CD4-positive, CD25-positive, alpha-beta regulatory T cell (primary cell): ENCODE measurements at places on chromosomes 3 and 15. TPM values are rescaled to one million over a fixed set of nuclear protein-coding genes. Genes with fewer than 3 reads are reported as not detected.

DNA sequence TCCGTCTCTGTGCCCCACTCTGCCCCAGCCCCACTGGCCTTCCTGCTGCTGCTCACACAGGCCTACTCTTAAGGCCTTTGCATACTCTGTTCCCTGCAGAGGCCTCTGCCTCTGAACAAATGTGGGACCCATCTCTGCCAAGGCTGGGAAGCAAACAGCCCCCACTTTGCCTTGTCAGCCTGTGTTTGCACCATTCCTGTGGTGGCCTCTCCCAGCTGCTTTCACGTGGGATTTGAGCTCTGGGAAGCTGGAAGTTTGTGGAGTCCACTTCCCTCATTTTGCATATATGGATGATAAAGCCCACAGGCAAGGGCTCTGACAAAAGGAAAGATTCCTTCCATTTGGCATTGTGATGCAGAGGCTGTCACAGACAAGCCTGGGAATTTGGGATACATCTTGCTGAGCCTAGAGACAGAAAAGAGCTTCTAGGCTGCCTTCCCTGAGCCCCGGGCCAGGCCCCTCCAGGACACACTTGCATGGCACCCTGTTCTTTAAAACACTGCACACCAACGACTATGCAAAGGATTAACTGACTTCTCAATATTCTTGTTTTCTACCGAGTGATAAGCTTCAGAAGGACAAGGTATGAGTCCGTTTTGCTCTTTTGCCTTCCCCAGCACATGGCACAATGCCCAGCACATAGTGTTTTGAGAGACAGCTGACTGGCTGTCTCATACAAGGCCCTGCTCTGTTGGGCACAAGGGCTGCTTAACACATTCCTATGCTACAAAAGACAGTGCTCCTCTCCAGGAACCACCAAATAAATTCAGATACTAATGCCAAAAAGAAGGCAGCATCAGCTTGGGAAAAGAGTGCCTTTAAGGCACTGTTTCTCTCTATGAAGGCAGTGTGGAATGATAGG is 120.7 kb upstream of the TOPAZ1 start:
- H3K27ac ChIP-seq: no peak overlapping the region
- no peaks in the 10 kb centered on the region for H3K36me3 ChIP-seq
- no peak overlapping the region for H3K4me3 ChIP-seq
- no peaks in the 10 kb centered on the region for H3K4me1 ChIP-seq

PLCH1 gene
- 0.12 TPM for total RNA-seq

- no peak for DNase-seq
- no peaks in the 10 kb centered on the region for H3K4me1 ChIP-seq
- no peaks in the 10 kb centered on the region for H3K36me3 ChIP-seq
- H3K27ac ChIP-seq: no peak overlapping the region
- H3K4me3 ChIP-seq: no peak overlapping the region
Measured at GRCh38 chr3:156987946-156988345, 161.8 kb downstream of the LEKR1 start.

MYL3 gene
- not detected for total RNA-seq

DNA sequence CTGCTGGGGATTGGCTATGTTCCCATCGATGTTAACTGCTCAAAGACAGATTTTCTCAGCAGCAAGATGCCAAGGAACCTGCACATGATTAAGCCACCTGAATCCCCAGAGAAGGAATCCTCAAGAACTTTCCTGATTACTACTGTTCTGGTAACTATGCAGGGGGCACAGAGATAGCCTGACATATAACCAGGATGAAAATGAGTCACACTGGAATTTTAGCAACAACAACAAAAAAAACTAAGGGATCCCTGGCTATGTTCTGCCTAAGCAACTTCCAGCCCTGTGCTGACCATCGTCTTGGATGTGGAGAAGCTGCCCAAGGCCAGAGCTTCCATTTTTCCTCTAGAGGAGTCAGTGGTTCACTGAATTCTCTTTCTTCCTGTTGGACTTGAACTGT is 13.8 kb downstream of the RIOX2 start:
- H3K27ac ChIP-seq: no peak overlapping the region
- H3K4me1 ChIP-seq: no peaks in the 10 kb centered on the region
- peaks cover 67% of the 10 kb centered on the region for H3K36me3 ChIP-seq
- no peak overlapping the region for H3K4me3 ChIP-seq

GRCh38 chr15:32781781-32782180 is 64.0 kb downstream of the GREM1 start:
- H3K4me3 ChIP-seq: no peak overlapping the region
- no peak overlapping the region for H3K27ac ChIP-seq
- peaks cover 2% of the 10 kb centered on the region for H3K27me3 ChIP-seq
- DNase-seq: no peak
- H3K4me1 ChIP-seq: no peaks in the 10 kb centered on the region

DNA sequence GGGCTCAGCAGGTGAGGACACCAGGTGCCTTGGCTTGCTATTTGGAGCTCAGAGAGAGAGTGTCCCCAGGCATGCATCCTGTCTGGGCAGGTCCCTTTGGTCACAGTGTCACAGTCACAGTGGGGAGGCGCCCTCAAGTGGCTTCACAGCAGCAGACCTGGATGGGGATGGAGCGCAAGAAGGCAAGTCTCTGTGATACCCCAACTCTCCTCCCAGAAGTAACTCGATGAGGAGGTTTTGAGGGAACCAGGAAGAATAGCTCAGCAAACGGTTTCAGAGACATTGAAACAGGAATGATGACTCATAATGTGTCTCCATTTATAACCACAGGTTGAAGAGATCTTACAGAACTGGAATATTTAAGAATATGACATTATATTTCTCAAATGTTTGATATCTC is 66.5 kb upstream of the SH3GL3 start:
- H3K27me3 ChIP-seq: peaks cover 2% of the 10 kb centered on the region
- no peak overlapping the region for H3K27ac ChIP-seq
- H3K4me3 ChIP-seq: no peak overlapping the region
- DNase-seq: no peak

DNA sequence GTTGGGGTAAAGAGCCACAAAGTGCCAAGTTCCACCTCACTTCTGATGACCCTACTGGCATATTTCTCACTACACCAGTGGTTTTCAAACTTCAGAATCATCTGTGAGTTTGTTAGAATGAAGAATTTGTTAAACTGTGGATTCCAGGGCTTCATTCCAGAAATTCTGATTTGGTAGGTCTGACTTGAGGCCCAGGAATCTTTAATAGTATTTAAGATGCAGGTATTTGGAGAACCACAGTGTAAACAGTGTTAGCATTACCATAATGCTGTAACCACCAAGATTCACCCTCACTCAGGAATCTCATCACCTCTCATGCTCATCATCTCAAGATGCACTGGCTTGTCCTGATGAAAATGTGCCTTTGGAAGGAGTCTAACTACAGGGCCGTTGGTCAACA is 6.0 kb downstream of the KCNMB3 start:
- H3K36me3 ChIP-seq: no peaks in the 10 kb centered on the region
- H3K27ac ChIP-seq: no peak overlapping the region
- H3K4me3 ChIP-seq: no peak overlapping the region
- DNase-seq: no peak
- H3K27me3 ChIP-seq: no peaks in the 10 kb centered on the region
- H3K4me1 ChIP-seq: no peaks in the 10 kb centered on the region

DNA sequence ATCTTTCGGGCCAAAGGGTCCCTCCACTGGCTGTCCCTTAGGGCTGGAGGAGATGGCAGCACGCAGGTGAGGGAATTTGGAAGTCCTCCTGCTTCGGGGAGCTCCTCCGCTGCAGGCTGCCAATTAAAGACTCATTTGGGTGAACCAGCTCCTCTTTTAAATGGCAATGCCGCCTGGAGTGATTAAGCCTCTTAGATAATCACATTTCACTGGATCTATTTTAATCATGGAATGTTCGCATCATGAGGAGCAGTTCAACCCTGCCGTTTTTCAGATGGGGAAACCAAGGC is 117.9 kb downstream of the LIPC start:
- no peak overlapping the region for H3K4me3 ChIP-seq
- H3K27me3 ChIP-seq: no peaks in the 10 kb centered on the region
- H3K36me3 ChIP-seq: no peaks in the 10 kb centered on the region
- DNase-seq: no peak

ZCWPW2 gene
- total RNA-seq: 0.37 TPM

DNA sequence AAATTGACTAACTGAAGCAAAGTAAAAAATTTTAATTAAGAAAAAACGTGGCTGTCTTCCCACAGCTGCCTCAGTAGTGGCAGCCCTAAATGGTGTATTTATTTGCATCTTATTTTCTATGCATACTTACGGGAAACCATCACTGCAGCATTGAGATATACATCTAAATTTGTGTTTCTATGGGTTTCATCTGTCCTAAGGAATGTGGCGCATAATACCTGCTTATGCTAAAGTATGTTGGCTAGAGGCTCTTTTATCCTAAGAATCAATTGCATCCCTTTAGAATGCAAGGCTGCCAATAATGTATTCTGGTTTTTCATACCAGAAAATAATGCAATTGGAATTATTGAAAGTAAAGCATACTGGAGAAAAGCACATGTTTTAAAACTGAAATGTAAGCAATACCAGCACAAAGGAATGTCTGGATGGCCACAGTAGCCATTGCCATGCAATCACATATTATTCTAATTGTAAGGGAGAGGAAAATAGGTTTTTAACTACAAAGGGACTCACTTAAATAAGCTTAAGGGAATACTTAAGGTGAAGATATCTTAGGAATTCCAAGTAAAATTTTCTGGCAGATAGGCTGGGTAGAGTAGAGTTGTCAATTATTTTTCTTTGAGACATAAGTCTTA is 834.5 kb upstream of the NECTIN3 start:
- DNase-seq: no peak
- H3K27ac ChIP-seq: no peak overlapping the region
- no peak overlapping the region for H3K4me3 ChIP-seq
- H3K4me1 ChIP-seq: no peaks in the 10 kb centered on the region

ARNT2 gene
- total RNA-seq: not detected

- H3K36me3 ChIP-seq: no peaks in the 10 kb centered on the region
- no peak overlapping the region for H3K27ac ChIP-seq
- no peak overlapping the region for H3K4me3 ChIP-seq
- H3K27me3 ChIP-seq: no peaks in the 10 kb centered on the region
- DNase-seq: no peak
Measured at GRCh38 chr3:19446687-19447086, 298.4 kb downstream of the KCNH8 start.

DNA sequence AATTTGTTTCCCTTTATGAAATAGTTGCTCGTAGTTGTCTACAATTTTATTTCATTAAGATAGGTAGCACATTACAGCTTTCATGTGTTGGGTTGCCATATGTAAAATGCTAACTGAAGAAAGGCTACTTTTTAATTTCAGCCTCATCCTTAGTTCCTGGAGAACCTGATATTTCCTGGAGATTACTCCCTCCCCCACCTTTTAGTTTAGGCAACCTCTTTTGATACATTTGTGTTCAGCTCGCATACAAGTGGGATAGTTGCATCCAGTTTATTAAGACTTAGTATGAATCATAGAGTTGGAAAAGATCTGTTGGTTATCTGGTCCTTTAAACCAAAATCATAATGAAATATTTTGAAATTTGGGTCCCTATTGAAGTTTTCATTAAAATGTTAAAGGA is 6.0 kb downstream of the SETD5 start:
- H3K36me3 ChIP-seq: no peaks in the 10 kb centered on the region
- H3K27me3 ChIP-seq: no peaks in the 10 kb centered on the region
- no peak for DNase-seq
- H3K4me3 ChIP-seq: no peak overlapping the region
- no peak overlapping the region for H3K27ac ChIP-seq

- H3K4me1 ChIP-seq: no peaks in the 10 kb centered on the region
- DNase-seq: peak; percentile 85
- no peak overlapping the region for H3K4me3 ChIP-seq
- no peaks in the 10 kb centered on the region for H3K27me3 ChIP-seq
- no peaks in the 10 kb centered on the region for H3K36me3 ChIP-seq
Measured at GRCh38 chr15:58227706-58228543, 89.7 kb downstream of the AQP9 start.

GRCh38 chr3:93904568-93904967 is 69.1 kb downstream of the PROS1 start:
- H3K36me3 ChIP-seq: no peaks in the 10 kb centered on the region
- H3K4me3 ChIP-seq: no peak overlapping the region
- H3K27me3 ChIP-seq: no peaks in the 10 kb centered on the region
- H3K4me1 ChIP-seq: no peaks in the 10 kb centered on the region

DNA sequence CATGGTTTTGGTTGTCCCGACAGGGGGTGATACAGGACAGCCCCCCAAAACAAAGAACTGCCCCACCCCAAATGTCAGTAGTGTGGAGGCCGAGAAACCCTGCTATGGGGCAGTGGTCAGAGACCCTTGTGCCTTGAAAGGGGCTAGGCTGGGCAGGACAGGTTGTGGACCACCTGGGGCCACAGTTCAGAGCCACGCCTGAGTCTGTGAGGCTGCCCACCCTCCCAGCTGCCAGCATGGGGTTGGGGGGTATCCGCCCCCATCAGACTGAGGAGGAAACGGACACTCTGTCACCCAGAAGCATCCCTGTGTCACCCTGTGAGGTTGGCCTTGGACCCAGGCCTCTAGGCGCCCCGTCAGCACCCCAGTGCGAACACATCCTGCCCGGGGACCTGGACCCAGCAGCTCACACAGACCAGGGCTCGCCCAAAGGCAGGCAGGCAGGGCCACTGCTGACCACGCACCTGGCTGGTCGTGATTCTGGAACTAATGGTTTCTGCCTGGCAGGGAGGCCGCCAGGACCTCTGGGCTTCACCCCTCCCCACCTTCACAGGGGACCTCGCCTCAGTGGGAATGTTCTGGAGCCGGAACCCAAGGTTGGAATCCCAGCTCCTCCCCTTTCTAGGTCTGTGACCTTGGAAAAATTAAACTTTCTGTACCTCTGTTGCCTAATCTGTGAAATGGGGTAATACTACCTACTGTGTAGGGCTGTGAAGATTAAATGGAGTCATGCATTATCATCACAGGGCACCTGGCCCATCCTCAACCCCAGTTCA is 1.4 kb downstream of the SLC41A3 start:
- peak overlapping the region; percentile 91 for H3K27ac ChIP-seq
- peaks cover 16% of the 10 kb centered on the region for H3K4me1 ChIP-seq
- peak overlapping the region; percentile 69 for H3K4me3 ChIP-seq
- no peaks in the 10 kb centered on the region for H3K27me3 ChIP-seq
- H3K36me3 ChIP-seq: no peaks in the 10 kb centered on the region
- no peak for DNase-seq

LINGO1 gene
- not detected for total RNA-seq

PCSK6 gene
- 1.1 TPM for total RNA-seq

DNA sequence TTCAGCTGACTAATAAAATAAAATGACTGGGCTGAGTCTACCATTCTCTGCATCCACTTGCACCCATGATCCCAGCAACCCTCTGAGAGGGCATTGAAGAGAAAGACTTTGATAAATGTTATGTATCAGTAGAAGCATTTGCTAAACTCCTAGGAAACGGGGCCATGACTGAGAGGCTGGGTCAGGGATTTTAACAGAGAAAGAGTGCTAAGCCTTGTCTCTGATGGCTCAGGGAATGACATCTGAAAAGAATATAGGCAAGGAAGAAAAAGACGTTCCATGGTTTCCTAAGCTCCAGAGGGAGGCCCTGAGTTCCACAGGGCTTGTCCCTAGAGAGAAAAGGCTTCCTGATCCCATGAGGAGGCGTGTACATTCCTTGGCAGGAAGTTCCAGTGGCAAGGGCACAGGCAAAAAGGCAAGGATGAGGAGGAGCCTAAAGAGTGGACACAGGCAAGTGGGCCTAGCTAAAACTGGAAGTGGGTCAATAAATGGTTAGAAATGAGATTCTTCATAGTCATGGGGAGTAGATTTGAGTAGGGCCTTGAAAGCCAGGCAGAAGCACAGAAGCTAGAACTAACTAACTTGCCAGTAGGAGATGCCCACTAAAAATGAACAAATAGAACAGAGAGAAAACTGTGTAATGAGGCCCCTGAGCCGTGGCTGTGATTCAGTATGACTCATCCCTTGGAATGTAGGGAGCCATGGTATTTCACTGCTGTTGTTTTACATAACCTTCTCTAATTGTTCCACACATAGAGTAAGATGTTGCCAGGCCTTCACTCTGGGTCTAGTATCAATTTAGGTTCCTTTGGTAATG is 44.9 kb upstream of the MANF start:
- H3K36me3 ChIP-seq: no peaks in the 10 kb centered on the region
- no peak overlapping the region for H3K27ac ChIP-seq
- no peaks in the 10 kb centered on the region for H3K4me1 ChIP-seq
- no peaks in the 10 kb centered on the region for H3K27me3 ChIP-seq

TMC3 gene
- not detected for total RNA-seq

PLA1A gene
- total RNA-seq: not detected
